Osteocyte (in vitro differentiated cells): ENCODE measurements at places on chromosomes 16 and 17.

DNA sequence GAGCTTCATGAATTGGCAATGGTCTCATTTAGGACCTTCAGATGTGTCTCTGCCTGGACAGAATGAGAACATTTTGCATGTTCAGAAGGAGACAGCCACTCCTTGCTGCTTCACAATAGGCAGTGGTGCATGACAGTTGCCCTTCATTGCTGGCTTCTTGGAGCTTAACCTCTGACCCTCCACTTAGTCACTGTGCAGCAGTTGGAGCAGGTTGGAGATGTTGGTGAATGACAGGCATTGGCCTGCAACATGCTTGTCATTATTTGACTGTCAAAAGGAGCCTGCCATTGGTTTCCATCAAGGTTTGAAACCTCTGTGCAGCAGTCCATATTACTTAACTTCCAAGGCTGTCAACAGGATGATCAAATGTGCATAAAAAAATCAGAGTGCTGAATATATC, 22.7 kb downstream of the FTO start:
- DNase-seq: no peak

DNA sequence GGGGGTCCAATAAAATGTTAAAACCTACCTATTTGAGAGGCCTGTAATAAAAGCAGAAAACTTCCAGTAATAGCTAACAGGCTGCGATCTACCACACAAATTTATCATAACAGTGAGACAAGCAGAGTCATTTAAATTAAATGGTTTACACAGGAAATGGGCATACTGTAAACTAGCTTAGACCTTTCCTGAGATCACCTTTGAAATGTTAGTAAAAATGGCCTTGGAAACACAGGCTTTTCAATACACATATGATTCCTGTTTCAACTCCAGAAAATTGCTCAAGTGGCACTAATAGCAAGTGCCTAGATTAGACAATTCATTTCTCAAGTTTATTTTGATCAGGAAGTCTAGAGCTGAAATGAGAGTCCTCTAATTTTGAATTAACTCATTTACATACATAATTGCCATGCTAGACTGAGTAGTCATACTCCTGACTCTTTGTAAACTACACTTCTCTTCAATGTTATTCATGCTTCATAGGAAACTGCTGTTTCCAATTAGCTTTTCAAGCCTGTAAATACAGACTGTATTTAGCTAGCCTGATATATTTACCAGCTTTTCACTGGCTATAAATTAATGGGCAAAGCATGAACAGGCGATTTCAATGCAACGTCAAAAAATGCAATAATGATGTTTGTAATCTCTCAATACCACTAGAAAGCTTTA, 43.3 kb downstream of the PARN start:
- DNase-seq: no peak

GRCh38 chr17:958712-959451, 20.7 kb downstream of the NXN start:
- no peak for DNase-seq

DNA sequence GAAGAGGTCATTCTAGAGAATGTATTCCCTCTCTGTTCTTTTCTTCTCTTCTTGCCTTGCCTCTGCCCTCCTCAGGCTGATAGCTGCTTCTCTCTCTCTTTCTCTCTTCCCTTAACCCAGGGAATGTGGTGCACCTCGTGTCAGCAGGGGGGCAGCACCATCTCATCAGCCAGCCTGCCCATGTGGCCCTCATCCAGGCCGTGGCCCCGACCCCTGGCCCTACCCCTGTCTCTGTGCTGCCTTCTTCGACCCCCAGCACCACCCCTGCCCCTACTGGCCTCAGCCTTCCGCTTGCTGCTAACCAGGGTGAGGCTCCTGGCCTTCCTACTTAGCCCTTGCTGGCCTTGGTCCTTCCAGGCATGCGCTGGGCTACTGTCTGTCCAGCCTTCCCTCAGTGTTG, 23.5 kb downstream of the SRCAP start:
- no peak for DNase-seq

DNA sequence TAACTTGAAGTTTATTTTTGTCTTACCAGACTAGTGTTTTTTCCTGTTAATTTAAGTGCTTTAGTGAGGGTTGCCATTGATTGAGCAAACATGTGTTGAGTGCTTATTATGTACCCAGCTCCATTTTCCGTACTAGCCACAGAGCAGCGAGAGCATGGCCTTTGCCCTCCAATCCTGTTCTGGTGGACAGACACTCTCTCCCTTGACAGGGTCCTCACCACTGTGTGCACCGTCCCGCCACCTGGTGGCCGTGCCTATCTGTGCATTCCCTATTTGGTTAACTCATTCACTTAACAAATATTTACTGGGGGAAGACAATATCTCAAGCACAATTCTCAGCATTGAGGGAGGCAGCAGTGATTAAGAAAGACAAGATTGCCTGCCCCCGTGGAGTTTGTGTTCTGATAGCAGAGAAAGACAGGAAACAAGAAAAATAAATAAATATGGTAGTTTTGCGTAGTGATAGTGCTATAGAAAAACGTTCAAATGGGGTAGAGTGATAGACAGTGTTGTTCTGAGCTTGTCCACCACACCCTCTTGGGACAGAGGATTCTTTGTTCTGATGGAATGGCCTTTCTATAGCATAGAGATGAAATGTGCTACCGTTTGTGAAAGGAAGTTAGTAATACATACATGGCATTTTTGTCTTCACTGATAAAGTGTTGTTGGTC, 13.0 kb downstream of the CDH13 start:
- DNase-seq: no peak

- DNase-seq: no peak
Measured at GRCh38 chr16:8904018-8904430, 21.9 kb downstream of the LITAFD start.

- no peak for DNase-seq
Measured at GRCh38 chr17:66373079-66373478, 70.7 kb downstream of the PRKCA start.

DNA sequence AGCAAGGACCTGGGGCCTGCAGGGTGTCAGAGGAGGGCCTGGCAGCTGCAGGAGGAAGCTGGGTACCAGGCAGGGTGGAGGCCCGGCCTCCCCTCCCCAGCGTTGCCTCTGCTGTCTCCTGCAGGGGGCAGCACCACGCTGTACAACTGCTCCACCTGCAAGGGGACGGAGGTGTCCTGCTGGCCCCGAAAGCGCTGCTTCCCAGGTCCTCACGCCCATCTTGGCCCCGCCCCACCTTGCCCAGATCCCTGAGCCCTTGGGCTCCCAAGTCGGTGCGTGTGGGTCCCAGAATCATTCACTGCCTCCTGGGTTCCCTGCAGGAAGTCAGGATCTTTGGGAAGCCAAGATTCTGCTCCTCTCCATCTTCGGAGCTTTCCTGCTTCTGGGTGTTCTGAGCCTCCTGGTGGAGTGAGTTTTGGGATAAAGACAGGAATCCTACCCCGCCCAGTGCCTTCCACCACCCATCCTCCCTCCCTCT, 1.2 kb downstream of the TMEM95 start:
- DNase-seq: peak; percentile 91

DNA sequence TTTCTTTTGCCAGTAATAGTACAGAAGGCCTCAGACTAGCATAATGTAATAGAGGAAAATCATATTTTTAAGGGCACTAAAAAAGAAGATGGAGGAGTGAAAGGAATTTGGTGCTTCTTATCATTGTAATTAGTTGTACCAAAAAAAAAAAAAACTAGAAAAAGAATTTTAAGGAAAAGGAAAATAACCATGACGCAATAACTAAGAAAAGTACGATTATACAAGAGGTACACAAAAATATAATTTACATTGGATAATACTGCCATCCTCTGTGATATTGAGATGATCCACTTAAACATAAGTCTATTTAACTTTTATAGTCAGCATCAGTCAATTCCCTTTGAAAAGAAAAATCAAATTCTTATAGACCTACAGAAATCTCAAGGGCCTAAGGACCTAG, 146.7 kb upstream of the IRX5 start:
- DNase-seq: no peak

- DNase-seq: no peak
Measured at GRCh38 chr16:12697437-12697836, 106.2 kb downstream of the CPPED1 start.

- DNase-seq: no peak
Measured at GRCh38 chr16:5845046-5845445, 747.5 kb upstream of the EEF2KMT start.

DNA sequence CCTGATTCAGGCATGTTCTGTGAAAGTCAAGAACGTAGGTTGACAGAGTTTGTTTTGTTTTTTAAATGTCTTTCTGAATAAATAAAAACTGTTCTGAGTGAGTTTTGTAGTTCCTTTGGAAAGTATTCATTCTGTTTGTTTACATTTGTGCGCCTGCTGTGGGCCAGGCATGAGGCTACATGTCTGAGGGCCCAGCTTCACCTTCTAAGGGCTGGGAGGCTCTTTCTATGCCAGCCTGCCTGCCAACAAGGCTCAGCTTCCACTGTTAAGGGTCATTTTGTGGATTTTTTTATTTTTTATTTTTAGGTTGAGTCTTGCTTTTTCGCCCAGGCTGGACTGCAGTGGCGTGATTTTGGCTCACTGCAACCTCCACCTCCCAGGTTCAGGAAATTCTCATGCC, 6.1 kb downstream of the WWOX start:
- no peak for DNase-seq

GRCh38 chr17:30104575-30105339, 11.9 kb upstream of the NSRP1 start:
- peak; percentile 89 for DNase-seq

DNA sequence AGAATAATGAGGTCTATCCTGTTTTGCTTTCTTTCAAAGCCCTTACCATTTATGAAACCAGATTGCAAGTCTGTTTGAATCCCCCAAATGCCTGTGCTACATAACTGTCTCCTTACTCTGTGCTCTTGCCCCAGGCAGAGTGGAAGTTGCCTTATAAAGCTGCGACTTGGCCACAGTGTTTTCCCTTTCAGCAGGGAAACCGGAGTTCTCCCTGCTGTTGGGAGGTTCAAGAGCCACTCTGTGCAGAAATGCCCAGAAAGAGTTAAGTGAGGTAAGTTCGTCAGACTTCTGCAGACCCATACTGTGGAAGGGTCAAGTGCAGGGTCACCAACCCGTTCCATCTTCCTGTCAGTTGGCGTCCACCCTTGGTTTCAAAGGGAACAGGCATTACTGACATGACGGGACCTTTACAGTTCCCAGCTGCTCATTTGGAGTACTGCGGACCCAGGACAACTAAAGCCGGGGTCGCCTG, 508.9 kb downstream of the WWOX start:
- DNase-seq: no peak

DNA sequence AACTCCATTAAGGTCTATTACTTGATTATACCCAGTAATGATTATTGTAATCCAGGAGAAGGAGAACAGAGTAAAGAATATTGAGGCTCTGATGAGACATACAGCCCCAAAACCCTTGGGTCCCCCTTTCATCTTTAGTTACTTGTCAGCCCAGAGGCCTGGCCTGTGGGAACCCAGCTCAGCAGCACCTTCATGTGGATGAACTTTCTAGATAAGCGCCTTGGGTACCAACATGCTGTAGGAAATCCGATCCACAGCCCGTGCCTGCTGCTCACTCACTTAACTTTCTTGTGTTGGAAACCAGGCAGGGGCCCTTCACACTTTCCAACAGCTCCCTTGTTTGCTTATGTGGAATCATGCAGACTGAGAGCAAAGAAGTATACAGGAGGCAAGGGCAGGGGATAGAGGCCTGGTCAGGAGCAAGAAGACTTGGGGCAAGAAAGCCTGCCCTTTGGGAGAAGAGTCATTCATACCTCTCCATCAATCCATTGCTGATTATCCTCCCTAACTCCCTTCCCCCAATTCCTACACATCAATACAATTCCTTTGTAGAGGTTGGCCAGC, 64.0 kb upstream of the SOX9 start:
- no peak for DNase-seq

DNA sequence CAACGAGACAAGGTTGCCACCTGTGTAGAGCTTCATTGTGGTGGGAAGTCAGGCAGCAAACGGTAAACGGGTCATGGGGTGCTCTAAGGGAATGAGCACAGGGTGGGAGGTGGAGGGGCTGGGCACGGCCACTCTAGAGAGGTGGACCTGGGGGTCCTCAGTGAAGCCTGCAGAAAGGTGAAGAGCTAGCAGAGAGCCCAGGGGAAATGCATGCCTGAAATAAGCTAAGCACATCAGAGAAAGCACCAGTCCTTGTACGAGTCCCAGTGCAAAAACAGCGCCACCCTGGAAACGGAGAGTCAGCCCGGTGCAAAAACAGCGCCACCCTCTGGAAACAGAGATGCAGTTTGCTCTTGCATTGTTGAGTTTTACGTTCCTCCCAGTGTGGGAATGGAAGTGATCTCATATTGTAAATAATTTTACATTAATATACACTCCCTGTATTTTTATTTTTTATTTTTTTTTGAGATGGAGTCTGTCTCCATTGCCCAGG, 65.0 kb downstream of the TBC1D16 start:
- DNase-seq: no peak

GRCh38 chr16:57642160-57643135, 14.0 kb downstream of the ADGRG1 start:
- DNase-seq: no peak

DNA sequence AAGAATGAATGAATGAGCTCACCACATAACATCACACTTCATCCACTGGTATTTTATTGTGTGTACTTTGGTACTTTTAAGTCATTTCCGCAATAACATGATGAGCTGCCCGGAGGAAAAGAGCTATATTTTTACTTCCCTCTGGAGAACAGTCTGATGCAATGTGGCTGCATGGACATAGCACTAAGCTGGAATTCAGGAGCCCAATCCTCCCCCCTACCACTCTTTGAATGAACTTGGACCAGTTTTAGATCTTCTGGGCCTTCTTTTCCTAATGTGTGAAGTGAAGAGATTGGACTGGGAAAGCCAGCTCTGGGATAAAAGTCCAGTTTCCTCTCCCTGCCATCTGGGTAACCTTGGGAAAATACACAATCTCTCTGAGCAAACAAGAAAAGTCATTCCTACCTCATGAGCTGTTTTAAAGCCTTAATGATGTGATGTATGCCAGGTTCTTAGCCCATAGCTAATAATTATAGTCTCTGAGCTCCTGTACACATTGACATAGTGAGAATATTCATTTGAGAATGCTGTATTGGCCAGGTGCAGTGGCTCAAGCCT, 79.3 kb downstream of the ABCC12 start:
- no peak for DNase-seq

DNA sequence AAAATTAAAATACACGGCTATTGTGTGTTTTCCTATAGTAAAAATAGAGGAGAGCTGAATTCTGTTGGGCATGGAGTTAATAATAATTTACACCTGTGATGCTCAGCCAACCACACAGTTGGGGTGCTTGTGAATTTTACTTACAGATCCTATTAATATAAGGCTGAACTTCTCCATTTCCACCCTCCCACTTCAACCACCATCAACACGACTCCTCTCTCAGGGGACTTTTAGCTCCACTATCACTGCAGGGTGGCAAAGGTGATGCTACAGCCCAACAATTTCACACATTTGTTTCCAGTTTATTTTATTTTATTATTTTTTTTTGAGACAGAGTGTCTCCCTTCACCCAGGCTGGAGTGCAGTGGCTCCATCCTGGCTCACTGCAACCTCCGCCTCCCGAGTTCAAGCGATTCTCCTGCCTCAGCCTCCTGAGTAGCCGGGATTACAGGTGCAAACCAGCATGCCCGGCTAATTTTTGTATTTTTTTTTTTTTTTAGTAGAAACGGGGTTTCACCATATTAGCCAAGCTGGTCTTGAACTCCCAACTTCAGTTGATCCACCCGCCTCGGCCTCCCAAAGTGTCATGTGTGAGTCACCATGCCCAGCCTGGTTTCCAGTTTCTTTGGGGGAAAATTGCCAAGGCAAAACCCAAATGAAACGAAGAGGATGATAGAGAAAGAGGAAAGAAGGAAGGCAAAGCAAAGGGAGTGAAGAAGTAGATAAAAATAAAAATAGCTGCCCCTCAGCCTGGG, 57.9 kb downstream of the GNA13 start:
- no peak for DNase-seq

- no peak for DNase-seq
Measured at GRCh38 chr16:47134550-47134949, 9.2 kb downstream of the NETO2 start.

GRCh38 chr17:5378566-5379207, 40.8 kb downstream of the NUP88 start:
- no peak for DNase-seq
